ENCODE measurements at places on chromosomes 3 and 15.

- no peak for DNase-seq
Observed at GRCh38 chr3:196124608-196125007, 42.7 kb upstream of the TFRC start.

DNA sequence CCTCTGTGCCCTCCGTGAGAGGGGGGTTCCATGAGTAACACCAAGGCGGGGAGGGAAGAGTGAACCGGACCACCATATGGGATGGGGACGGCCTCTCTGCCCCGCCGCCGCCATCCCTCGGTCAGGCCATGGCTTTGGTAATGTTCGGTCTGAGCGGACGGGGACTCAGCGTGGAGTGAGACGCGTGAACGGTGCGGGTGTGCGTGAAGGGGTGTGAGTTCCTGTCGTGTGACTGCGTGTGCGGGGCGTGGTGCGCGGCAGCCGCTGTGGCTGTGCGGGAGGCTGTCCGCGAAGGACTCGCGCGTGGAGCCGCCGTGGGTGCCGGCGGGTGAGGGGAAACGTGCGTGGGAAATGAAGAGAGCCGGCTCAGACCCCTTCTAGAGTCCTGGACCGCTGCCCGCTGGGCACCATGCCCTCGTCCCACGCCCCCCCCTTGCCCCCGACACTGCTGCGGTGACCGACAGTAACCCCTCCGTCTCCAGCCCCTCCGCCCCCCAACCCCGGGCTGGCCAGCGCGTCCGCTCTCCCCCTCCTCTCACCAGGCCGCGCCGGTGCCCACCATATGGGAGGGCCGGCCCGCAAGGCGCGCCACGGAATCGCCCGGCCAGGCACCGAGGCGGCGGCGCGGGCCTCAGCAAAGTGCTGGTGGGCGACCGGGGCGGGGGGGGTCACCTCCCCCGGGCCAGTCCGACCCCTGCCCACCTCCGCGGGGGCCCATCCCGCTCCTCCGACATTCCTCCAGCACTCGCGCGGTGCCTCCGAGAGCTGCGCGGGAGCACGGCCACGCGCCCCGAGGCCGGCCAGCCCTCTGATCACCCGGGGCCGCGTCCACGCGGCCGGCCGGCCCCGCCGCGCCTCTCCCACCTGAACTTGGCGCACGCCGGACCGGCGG, 589 bp downstream of the KLF15 start:
- no peak for DNase-seq

GRCh38 chr3:42829083-42829627, 19.9 kb downstream of the ACKR2 start:
- DNase-seq, result peak; percentile 76

- DNase-seq, result no peak
Observed at GRCh38 chr15:66923438-66923881, 141.9 kb upstream of the SMAD3 start.

DNA sequence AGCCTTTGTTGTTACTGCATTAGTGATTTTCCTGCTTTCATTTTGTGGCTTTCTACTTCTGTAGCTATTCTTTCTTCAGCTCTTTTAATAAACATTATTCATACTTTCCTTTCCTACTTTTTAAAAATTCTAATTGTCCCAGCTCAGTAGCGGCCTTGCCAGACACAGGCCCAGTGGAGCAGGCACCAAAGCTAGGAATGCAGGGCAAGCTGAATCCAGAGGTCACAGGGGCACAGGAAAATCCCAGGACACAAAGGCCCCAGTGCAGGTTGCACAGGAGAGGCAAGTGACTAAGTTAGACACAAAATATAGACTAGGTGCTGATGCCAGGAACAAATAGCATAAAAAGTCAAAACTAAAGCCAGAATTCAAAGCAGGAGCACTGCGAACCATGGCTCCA, 49.0 kb upstream of the CCDC80 start:
- no peak for DNase-seq

DNA sequence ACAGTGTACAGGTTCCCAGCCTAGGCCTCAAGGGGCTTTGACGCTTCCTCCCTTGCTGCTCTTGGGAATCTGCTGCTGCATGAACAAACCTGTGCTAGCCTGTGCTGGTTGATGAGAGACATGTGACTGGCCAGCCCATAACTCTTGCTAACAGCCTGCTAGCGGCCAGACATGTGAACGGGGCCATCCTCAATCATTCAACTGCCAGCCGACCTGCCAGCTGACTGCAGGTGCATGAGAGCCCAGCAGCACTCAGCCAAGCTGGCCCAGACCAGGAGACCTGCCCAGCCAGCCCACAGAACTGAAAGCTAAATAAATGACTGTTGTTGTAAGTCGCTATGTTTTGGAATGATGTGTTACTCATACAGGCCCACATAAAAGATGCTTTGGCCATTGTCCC, 82.4 kb upstream of the DLG1 start:
- peak; percentile 77 for DNase-seq

- DNase-seq, result no peak
Observed at GRCh38 chr3:10229576-10229975, 18.7 kb upstream of the TATDN2 start.

DNA sequence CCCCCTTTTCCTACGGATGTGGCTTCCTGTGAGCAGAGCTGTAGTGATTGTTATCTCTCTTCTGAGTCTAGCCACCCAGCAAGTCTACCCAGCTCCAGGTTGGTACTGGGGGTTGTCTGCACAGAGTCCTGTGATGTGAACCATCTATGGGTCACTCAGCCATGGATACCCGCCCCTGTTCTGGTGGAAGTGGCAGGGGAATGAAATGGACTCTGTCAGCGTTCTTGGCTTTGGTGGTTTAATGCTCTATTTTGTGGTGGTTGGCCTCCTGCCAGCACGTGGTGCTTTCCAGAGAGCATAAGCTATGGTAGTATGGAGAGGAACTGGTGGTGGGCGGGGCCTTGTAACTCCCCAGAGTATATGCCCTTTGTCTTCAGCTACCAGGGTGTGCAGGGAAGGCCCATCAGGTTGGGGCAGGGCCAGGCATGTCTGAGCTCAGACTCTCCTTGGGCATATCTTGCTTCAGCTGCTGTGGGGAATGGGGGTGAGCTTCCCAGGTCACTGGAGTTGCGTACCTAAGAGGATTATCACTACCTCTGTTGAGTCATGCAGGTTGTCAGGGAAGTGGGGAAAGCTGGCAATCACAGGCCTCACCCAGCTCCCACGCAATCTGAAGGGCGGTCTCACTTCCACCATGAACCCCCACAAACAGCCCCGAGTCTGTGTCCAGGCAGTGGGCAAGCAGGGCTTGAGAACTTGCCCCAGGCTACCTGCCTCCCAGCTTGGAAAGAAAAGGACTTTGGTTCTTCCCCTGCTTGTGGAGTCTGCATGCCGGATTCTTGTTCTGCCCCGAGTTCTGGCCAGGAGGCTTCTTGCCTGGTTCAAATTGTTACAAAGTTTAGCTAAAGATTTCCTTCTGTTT, 9.0 kb upstream of the ADGRG7 start:
- peak; percentile 99 for DNase-seq
